RKO (cell line): ENCODE measurements at places on chromosomes 1 and 21.

- DNase-seq, result peak; percentile 51
Observed at GRCh38 chr1:20233394-20233793, 47.1 kb upstream of the PLA2G2C start.

DNA sequence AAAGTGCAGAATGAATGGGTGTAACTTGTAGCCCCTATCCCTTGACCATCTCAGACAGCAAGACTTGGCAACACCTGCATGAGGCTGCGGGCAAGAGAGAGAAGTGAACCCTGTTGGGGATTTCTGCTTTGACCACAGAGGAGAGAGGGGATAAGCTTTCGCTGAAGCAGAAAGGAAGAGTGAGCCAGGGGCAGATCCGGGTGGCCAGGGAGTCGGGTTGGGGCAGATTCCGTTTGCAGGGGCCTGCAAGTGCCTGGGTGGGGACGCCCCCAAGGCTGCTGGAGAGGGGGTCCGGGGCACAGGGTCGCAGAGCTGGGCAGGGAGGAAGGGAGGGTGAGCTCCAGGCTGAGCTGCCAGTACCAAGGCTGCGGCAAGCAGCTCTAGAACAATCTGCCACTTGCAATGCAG, 25.3 kb upstream of the PIK3CD start:
- DNase-seq, result no peak

- DNase-seq, result no peak
Observed at GRCh38 chr1:52676249-52676903, 21.8 kb downstream of the COA7 start.

DNA sequence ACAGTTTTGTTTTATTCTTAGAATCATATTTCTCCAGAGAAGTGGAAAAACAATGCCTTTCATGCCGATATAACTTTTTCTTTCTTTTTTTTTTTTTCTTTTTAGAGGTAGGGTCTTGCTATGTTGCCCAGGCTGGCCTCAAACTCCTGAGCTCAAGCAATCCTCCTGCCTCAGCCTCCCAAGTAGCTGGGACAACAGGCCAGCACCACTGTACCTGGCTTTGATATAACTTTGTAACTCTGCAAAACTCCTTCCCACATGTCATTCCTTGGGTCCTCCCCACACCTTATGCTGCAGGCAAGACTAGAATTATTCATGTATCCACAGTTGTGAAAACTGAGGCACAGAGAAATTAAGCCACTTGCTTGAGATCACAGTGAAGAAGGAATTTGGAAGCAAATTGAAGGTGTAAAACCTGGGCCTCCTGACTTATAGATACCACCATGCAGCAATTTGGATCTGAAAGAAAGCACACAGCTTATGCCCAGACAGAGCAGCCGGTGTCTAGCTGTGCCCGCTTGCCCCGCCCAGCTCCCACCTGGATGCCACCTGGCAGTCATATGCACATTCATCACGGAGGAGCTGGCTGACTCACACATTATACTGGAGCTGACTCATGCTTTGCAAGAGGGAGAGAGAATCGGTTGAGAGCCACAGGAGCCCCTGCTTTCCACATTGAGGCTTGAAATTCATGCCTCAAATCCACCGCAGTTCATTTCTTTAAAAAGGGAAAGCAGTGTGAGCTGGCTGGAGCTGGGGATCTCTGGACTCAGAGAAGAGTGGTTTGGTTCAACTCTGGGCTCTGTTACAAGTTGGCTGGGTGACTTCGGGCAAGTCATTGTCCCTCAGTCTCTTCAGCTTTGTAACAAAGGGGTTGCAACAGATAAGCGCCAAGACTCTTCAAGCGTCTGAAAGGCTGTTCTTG, 8.3 kb upstream of the SLC2A1 start:
- peak; percentile 88 for DNase-seq

DNA sequence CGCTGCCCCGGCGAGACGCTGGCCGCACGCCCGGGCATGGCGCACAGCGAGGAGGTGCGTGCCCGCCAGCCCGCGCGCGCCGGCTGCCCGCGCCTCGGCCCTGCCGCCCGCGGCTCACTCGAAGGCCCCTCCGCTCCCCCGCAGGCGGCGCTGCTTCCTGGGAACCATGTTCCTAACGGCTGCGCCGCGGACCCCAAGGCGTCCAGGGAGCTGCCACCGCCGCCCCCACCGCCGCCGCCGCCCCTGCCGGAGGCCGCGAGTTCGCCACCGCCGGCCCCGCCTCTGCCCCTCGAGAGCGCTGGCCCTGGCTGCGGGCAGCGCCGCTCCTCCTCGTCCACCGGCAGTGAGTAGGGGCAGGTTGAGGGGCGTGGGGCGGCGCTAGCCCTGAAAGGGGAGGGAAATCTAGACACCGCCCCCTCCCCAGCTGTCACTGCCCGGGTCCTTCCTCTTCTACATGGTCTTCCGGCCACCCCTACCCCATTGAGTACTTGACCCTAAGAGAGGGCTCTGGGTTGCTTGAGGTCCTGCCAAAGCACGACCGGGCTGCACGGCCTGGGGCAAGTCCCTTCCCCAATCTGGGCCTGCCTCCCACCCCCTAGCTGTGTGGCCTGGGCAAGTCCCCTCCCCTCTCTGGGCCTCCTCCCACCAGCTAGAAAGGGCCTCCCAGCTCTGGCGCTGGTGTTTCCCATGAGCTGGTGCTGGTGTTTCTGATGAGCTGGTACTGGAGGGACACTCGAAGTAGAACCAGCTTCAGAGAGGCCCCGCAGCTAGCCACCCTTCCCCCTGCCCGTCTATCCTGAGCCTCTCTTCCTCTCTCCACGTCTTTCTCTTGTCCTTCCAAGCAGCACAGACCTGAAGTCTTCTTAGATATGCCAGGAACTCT, 17.0 kb downstream of the TNFRSF25 start:
- DNase-seq, result no peak

GRCh38 chr1:52439976-52440375, 35.6 kb downstream of the PRPF38A start:
- DNase-seq, result no peak

- no peak for DNase-seq
Observed at GRCh38 chr1:1429671-1430073, 5.8 kb upstream of the VWA1 start.

GRCh38 chr1:59520194-59520593, 223.3 kb downstream of the FGGY start:
- DNase-seq, result no peak

- DNase-seq, result no peak
Observed at GRCh38 chr1:211959221-211959620, 76.1 kb downstream of the INTS7 start.

- no peak for DNase-seq
Observed at GRCh38 chr1:50251702-50252101, 143.0 kb downstream of the ELAVL4 start.

- DNase-seq, result no peak
Observed at GRCh38 chr1:17601643-17602382, 62.3 kb downstream of the ARHGEF10L start.

DNA sequence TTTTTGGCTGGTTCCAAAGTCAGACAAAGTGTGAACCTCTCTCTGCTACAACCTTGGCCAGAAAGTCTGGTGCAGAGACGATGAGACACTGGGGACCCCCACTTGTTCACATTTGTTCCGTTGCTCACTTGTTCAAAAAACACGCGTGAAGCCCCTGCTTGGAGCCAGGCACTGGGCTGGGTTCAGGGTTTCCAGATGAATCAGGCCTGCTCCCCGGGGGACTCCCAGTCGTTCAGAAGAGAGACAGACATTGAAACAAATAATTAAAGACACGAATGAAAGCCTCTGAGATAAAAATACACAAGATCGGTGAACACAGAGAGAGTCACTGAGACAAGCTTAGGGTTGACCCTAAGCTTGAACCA, 101.5 kb upstream of the RUNX3 start:
- DNase-seq, result no peak

GRCh38 chr1:30418061-30418938, 305.1 kb downstream of the MATN1 start:
- DNase-seq, result no peak

DNA sequence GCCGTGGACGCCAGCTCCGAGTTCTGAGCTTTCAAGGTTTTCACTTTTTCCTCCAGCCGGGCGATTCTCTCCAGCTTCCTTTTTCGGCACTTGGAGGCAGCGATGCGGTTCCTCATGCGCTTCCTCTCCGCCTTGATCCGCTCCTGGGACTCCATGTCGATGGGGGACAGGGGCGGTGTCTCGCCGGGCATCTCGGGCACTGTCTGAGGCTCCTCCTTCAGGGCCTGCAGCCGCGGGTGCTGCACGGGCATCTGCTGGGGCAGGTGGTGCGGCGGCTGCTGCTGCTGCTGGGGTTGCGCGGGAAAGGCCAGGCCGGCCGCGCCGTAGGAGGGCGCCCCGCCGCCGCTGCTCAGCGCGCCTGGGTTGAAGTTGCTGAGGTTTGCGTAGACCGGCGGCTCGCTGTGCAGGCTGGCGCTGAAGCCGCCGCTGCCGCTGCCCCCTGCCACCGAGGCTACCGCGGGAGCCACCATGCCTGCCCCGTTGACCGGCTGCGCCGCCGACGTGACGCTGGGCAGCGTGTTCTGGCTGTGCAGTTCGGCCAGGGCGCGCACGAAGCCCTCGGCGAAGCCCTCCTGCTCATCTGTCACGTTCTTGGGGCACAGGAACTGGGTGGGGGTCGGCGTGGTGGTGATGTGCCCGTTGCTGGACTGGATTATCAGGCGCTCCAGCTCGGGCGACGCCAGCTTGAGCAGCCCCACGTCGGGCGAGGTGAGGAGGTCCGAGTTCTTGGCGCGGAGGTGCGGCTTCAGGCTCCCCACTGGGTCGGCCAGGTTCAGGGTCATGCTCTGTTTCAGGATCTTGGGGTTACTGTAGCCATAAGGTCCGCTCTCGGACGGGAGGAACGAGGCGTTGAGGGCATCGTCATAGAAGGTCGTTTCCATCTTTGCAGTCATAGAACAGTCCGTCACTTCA, 1.4 kb downstream of the JUN start:
- DNase-seq, result peak; percentile 41

GRCh38 chr21:42973991-42974831, at the start of gene PKNOX1:
PKNOX1 (plus strand) TSS chr21:42974562; CDS start chr21:43004382, 29,820 bp downstream.
- peak; percentile 98 for DNase-seq

- DNase-seq, result no peak
Observed at GRCh38 chr1:118982821-118983557, 5.2 kb downstream of the TBX15 start.

DNA sequence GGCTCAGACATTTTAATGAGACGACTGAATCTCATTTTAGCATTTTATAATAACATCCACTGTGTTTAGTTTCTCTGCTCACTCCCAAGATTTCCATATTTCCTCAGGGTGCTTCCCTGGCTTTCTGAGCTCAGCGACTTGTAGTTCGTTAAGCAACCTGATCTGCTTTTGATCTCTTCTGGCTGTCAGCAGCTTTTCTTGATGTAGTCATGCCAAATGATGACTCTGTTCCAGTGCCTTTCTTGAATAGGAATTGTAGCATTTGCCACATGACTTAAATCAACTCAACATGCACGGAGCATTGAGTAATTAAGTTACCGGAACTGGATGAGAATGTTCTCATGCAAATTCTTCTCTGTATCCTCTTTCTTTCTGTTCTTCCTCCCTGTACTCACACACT, 246.1 kb downstream of the FMN2 start:
- peak; percentile 0 for DNase-seq

- no peak for DNase-seq
Observed at GRCh38 chr1:38929054-38929453, 12.6 kb downstream of the RHBDL2 start.

DNA sequence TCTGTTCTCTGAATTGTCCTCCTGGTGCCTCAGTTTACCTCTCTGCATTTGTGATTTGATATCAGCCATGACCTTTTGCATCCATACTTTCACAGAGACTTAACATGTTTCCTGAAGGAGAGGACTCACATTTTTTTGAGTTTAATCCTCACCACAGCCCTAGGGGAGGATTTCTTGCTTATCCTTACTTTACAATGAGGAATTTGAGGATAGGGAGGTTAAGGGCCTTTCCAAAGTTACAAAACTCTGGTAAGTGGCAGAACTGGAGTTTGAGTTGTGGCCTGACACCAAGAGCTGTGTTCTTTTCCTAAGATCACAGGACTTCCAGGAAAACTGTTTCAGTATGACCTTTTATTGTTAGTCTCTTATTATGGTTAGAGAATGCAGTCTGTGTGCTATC, 34.2 kb downstream of the TNFRSF8 start:
- no peak for DNase-seq

DNA sequence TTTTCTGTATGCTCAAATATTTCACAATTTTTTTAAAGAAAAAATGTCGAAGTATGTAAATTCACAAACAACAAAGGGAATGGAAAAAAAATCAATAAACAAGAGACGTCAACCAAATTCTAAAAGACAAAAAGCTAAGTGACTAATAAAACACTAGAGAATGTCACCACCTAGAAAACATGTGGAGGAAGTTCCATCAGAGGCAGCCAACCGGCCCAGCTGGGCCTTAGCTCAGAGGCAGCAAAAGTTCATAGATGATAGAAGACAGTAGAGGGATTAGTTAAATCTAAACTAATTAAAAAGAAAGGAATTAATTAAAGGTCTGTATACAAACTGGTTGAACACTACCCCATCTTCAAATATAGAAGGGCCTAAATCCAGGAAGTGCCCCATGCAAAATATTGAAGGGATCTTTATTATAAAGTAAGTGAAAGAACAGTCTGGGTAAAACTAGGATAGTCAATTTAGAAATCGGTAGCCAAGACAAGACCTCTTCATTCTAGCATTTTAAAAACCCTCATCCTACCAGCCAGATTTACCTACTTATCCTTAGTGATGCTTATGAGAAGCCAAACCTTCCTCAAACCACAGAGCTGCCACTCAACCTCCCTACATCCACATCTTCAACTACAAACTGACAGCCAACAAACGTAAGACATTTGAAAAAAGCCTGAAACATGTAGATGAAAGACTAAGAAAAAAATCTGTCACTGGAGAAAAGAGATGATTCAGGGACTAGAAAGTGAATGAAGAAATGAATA, 23.7 kb downstream of the MRPL39 start:
- DNase-seq, result no peak

DNA sequence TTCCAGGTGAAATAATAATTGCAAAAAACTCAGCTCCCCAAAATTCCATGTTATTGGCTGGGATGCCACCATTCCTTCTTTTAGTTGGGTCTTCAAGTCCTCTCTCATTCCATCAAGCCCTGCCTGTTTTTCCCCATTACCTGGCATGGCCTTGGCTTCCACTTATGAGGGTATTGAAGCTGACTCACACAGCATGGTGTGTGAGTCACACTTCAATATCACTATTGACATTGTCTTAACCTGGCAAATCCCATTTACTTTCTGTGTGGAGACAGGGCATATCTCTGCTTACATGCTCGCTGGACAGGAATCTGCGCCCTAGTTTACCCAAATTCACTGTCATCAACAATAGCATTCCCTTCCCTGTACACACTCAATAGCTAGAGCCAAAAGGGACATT, 1806.8 kb downstream of the BRINP3 start:
- DNase-seq, result peak; percentile 11

- DNase-seq, result no peak
Observed at GRCh38 chr1:156664046-156664766, 13.0 kb downstream of the NES start.

DNA sequence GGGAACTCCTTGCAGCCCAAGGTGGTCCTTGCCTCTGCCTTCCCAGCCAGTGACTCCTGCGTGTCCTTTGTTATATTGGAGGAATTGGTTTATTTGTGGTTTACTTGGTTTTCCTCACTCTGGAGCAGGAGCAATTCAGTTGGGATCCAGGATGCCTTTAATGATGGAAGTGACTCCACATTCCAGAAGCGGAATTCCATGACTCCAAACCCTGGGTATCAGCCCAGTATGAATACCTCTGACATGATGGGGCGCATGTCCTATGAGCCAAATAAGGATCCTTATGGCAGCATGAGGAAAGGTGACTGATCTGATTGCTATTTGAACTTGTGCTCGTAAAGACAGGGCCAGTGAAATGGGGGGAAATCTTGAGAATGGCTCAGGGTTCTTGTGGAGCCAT, 15.1 kb upstream of the PIGV start:
- DNase-seq, result peak; percentile 80
